ENCODE measurements at places on chromosomes 1 and 21.
A peak's percentile ranks its signal among the peaks of the same experiment; 100 is the strongest.

DNA sequence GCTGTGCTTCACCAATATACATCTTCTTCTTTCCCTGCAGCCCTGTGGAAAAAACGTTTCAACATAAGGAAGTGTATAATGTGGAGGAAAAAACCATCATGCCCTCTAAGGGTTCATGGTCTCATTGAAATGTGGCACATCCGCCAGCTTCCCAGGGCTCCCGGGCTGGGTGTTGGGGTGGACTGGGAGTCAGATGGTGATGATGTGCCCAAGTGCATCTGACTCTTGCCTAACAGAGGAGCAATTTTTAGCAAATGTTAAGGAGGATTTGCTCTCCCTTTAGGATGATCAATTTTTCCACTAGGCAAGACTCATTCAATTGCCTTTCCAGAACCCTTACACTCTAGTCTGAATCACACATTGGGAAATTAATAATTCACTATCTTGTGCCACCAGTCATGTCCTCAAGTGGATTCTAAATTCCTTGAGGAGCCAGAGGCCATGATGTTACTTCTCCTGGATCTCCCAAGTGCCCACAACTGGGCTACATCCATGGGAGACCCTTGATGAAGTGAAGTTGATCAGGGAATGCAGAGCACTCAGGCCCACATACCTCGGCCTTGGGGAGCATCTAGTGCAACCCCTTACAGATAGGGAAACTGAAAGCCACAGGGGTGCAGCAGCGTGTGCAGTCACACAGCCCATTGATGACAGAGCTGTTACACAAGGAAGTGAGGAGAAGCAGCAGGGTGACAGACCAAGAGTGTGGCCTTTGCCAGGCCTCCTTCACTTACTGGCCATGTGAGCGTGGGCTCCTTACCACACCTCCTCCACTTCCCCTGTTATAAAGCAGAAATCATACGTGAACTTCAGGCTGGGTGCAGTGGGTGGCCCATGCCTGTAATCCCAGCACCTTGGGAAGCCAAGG lies 100.0 kb upstream of the SLC44A3 start:
- no peaks in the 10 kb centered on the region for H3K27me3 ChIP-seq
- DNase-seq: no peak
- no peak overlapping the region for H3K4me3 ChIP-seq
- H3K36me3 ChIP-seq: no peaks in the 10 kb centered on the region
- H3K4me1 ChIP-seq: no peaks in the 10 kb centered on the region
- H3K27ac ChIP-seq: no peak overlapping the region

- no peak overlapping the region for H3K4me3 ChIP-seq
- no peak for DNase-seq
- H3K27me3 ChIP-seq: no peaks in the 10 kb centered on the region
Observed at GRCh38 chr1:41681331-41682098, 197.0 kb upstream of the EDN2 start.

- H3K4me1 ChIP-seq: no peaks in the 10 kb centered on the region
- H3K4me3 ChIP-seq: no peak overlapping the region
- DNase-seq: no peak
- H3K36me3 ChIP-seq: no peaks in the 10 kb centered on the region
Observed at GRCh38 chr1:10781137-10781536, 15.3 kb downstream of the CASZ1 start.

GRCh38 chr1:24255226-24255625 lies 63.9 kb upstream of the GRHL3 start:
- H3K27me3 ChIP-seq: no peaks in the 10 kb centered on the region
- H3K4me1 ChIP-seq: no peaks in the 10 kb centered on the region
- H3K4me3 ChIP-seq: no peak overlapping the region
- DNase-seq: no peak

- H3K36me3 ChIP-seq: peaks cover 6% of the 10 kb centered on the region
- H3K27me3 ChIP-seq: no peaks in the 10 kb centered on the region
- H3K4me3 ChIP-seq: peak overlapping the region; percentile 92
- no peak overlapping the region for H3K27ac ChIP-seq
- peaks cover 17% of the 10 kb centered on the region for H3K4me1 ChIP-seq
- no peak for DNase-seq
Observed at GRCh38 chr1:54404939-54405897, 976 bp downstream of the SSBP3 start.

DNA sequence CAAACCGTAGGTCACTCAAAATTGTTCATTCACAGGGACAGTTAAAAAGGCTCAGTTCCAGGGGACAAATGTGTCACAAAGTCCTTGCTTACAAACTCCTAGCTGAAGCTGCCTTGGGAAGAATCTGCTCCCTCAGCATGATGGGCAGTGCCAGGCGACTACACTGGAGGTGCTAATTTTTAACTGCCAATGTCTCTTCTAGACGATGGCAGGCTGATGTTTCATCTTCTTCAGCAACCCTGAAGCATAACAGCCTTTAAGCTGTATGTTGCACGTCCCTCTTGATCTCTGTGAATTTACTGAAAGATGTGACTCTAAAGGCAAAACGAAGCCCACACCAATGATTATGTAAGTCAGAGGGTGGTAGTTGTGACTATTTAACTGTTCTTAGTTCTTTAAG lies 11.3 kb downstream of the COA7 start:
- H3K27me3 ChIP-seq: no peaks in the 10 kb centered on the region
- DNase-seq: no peak
- H3K27ac ChIP-seq: no peak overlapping the region
- peaks cover 3% of the 10 kb centered on the region for H3K36me3 ChIP-seq
- no peaks in the 10 kb centered on the region for H3K4me1 ChIP-seq

- no peaks in the 10 kb centered on the region for H3K27me3 ChIP-seq
- H3K4me3 ChIP-seq: no peak overlapping the region
- DNase-seq: no peak
- no peaks in the 10 kb centered on the region for H3K36me3 ChIP-seq
- H3K27ac ChIP-seq: no peak overlapping the region
- H3K4me1 ChIP-seq: peaks cover 3% of the 10 kb centered on the region
Observed at GRCh38 chr1:246785494-246786111, 61.4 kb downstream of the SCCPDH start.

DNA sequence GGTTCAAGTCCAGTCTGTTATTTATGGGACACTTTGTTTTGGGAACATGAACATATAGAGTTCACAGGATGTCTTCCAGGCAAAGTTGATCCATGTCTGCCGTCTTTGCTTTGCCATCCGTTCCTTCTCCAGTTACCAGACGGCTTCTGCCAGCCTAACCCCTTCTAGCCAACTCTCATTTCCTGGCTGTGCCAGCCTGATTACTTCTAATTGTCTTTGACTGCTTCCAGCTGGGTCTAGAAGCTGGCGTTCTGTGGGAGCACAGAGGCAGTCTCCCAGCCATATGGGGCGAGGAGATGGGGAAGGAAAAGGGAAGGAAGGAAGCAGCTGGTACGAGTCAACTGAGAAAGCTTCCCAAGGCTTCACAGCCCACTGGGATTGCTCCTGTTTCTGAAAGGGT lies 3.1 kb upstream of the HUNK start:
- no peaks in the 10 kb centered on the region for H3K4me1 ChIP-seq
- no peak overlapping the region for H3K4me3 ChIP-seq
- no peaks in the 10 kb centered on the region for H3K36me3 ChIP-seq
- H3K27me3 ChIP-seq: peaks cover 7% of the 10 kb centered on the region
- no peak for DNase-seq

DNA sequence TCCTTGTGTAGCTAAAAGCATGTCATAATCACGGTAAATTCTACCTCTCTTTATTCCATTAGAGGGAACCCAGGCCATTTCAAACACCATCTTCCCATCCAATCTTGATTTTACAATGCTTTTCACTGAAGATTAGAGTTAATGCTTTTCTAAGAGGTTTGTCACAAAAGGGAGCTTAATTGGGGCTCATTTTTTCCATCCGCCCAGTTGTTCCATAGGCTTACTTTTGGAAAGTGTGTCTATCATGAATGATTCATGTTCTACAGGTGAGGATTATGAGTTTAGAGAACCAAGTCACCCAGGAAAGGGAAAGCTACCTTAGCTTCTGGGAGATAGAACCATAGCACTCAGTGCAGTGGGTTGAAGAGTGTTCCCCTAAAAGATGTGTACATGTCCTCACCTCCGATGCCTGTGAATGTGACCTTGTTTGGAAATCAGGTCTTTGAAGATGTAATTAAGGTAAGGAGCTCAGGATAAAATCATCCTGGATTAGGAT lies 286.9 kb upstream of the RUNX1 start:
- H3K27me3 ChIP-seq: no peaks in the 10 kb centered on the region
- no peaks in the 10 kb centered on the region for H3K4me1 ChIP-seq
- no peaks in the 10 kb centered on the region for H3K36me3 ChIP-seq
- DNase-seq: no peak

DNA sequence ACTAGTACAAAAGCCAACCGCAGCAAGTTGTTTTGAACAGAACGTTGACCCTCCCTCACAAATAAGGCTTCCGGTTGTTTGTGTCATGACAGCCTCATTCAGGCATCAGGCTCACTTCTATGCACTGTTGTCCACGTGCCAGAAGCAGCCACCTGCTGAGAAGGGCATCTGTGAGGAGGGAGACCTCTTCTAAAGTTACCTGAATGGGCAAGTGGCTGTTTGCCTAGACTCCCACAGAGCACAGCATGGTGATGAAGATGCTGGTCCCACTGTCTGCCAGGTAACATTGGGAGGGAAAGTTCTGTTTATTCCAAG lies 176.1 kb downstream of the CLIC6 start:
- H3K36me3 ChIP-seq: no peaks in the 10 kb centered on the region
- H3K27ac ChIP-seq: peak overlapping the region; percentile 53
- no peak overlapping the region for H3K4me3 ChIP-seq
- peaks cover 25% of the 10 kb centered on the region for H3K4me1 ChIP-seq
- H3K27me3 ChIP-seq: no peaks in the 10 kb centered on the region

DNA sequence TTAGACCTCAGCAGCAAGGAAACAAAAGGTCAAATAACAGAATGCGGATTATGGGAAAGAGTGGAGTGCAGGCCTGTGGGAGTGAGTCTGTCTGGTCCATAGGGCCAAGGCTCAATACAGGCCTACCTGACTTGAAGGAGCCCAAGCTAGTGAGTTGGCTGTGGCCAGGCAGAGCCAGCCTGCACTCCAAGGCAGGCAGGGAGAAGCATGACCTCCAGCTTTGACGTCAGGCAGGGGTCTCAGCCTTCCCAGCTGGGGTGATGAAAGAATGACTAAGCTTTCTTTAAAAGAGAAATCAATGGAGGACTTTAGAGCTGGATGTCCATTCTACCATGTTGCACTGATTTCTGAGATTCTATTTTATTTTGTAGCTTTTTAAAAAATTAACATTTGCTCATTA lies 62.8 kb downstream of the RHOU start:
- H3K27me3 ChIP-seq: no peaks in the 10 kb centered on the region
- no peak for DNase-seq
- no peaks in the 10 kb centered on the region for H3K4me1 ChIP-seq
- no peak overlapping the region for H3K27ac ChIP-seq
- H3K36me3 ChIP-seq: no peaks in the 10 kb centered on the region
- no peak overlapping the region for H3K4me3 ChIP-seq

DNA sequence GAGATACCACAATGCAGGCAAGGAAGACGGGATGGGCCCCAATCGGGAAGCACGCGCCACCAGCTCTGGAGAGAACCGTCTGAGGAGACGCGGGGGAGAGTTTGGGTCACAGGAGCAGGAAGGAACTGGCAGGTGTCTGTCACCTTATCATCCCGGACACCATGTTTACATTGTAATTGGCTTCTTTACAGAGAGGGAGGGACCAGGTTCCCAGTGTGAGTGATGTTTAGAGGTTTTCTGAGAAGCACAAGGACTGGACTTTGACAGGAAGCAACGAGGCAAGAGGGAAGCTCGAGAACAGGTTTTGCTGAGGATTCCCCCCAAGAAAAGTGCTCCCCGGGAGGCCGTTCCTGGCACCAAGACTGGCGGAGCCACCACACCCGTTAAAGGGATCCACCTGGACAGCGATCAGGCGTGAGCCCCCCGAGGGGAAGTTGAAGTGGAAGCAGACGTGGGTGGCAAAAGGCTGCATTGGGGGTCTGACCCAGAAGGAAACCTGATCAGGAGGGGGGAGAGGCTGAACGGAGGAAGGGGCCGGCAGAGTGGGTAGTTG lies 957 bp downstream of the EPS15 start:
- peaks cover 20% of the 10 kb centered on the region for H3K4me1 ChIP-seq
- peak overlapping the region; percentile 94 for H3K27ac ChIP-seq
- H3K36me3 ChIP-seq: no peaks in the 10 kb centered on the region
- peak overlapping the region; percentile 69 for H3K4me3 ChIP-seq
- peak; percentile 85 for DNase-seq
- no peaks in the 10 kb centered on the region for H3K27me3 ChIP-seq

GRCh38 chr1:19046972-19047731 lies 90.7 kb upstream of the IFFO2 start:
- DNase-seq: no peak
- no peak overlapping the region for H3K27ac ChIP-seq
- no peaks in the 10 kb centered on the region for H3K36me3 ChIP-seq

- peak; percentile 29 for DNase-seq
- H3K27me3 ChIP-seq: no peaks in the 10 kb centered on the region
- H3K36me3 ChIP-seq: no peaks in the 10 kb centered on the region
- H3K4me3 ChIP-seq: no peak overlapping the region
- no peaks in the 10 kb centered on the region for H3K4me1 ChIP-seq
Observed at GRCh38 chr1:220217383-220217988, 54.8 kb downstream of the RAB3GAP2 start.

- no peak for DNase-seq
- H3K27ac ChIP-seq: no peak overlapping the region
- H3K4me1 ChIP-seq: no peaks in the 10 kb centered on the region
- no peaks in the 10 kb centered on the region for H3K27me3 ChIP-seq
- no peaks in the 10 kb centered on the region for H3K36me3 ChIP-seq
- H3K4me3 ChIP-seq: no peak overlapping the region
Observed at GRCh38 chr1:198776602-198777029, 137.8 kb downstream of the PTPRC start.

GRCh38 chr1:27366113-27366410 lies 699 bp downstream of the MAP3K6 start:
- H3K36me3 ChIP-seq: no peaks in the 10 kb centered on the region
- DNase-seq: peak; percentile 89
- peak overlapping the region; percentile 93 for H3K27ac ChIP-seq
- peaks cover 4% of the 10 kb centered on the region for H3K4me1 ChIP-seq

DNA sequence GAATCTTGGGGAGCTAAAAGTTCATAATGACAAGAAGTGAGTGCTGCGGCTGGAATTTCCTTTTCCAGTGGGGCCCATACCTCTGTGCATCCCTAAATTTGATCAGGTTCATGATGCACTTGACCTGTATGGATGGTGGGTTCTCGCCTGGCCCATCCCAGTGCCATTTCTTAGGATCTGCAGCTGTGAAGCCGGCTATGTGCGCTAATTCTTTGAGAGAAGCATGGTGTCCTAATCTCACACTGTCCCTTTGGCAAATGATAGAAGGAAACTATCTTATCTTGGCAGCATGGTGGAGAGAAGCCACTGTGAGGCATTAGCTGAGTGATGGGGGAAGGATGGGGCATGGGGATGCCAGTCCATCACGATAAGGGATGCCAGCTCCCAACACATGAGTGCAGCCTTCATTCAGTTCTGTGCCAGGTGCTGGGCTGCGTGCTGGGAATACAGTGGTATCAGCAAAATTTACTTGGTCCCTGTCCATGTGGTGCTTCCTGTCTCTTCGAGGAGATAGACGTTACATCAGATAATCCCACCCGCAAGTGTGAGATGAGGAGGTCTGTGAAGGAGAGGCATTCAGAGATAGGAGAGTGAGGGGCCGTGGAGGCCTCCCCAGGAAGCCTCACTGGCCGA lies 30.5 kb downstream of the STUM start:
- H3K36me3 ChIP-seq: no peaks in the 10 kb centered on the region
- no peak overlapping the region for H3K27ac ChIP-seq
- no peaks in the 10 kb centered on the region for H3K4me1 ChIP-seq
- H3K4me3 ChIP-seq: no peak overlapping the region

GRCh38 chr1:27594564-27595510 lies 9.1 kb downstream of the AHDC1 start:
- H3K4me1 ChIP-seq: peaks cover 14% of the 10 kb centered on the region
- no peak for DNase-seq
- no peak overlapping the region for H3K4me3 ChIP-seq
- H3K27me3 ChIP-seq: no peaks in the 10 kb centered on the region
- no peak overlapping the region for H3K27ac ChIP-seq
